ENCODE measurements at places on chromosomes 11 and 22.

DNA sequence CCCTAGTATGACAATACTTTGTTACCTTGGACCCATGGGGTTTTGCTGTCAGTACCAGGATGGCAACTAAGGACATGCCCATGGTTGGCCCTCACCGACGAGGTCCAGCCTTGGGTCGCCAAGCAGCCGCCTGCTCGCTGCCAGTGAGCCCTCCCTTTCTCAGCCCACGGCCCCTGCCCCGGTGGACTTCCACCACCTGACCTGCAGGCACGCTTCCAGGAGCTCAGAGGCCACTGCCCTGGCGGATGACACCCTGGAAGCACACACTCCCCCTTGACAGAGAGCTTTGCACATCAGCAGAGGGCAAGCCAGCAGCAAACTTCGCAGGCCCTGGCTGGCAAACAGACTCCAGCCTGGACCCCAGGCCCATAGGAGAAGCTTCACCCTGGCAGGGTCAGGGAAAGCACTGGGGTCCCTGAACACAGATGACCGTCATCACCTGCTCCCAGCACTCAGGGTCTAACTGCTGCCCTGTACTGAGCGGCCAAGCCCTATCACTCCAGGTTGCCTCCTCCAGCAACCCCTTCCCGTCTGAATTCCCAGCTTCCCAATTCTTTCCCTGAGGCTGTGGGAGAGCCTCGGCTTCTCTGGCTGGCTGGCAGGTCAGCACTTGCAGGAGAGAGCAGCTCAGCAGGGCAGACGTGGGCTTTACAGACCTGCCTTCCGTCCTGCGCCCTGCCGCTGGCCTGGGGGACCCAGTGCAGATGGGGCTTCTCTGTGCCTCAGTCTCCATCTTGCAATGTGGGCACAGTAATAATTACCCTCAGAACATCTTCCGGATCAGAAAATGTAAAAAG is 2.7 kb upstream of the PPARA start:
- peak; percentile 13 for DNase-seq

DNA sequence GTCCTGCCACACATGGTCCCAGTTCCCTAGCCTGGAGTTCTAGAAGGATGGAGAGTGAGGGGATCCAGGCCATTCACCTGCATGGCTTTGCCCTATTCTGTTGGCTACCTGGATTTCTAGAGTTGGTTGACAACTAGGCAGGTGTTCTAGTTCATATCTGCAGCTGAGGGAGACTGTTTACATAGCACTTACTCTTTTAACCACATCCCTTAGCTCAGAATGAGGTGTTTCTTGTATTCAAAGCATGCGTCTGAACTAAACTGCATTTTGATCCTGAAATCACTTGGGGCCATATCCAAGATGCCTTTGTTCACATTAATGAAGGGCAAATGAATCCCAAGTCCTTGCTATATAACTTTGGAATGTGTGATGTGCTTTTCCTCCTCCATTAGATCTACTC is 60.9 kb downstream of the SYT13 start:
- no peak for DNase-seq

DNA sequence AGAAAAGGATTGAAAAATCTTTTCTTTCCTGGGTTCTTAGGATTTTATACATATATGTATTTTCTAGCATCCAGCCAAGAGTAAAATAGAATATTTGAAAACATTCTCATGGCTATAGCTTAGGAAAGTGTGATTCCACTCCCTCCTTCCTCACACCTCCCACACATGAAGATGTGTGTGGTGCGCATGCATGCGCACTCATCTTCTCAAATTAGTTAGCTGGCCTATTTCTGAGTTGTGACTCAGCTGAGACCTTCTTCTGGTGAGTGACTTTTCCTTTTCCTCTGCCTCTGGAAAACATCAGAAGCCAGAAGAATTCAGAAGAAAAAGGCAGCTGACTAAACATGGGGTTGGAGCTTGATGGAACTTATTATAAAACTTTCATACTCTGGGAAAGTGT is 149.8 kb downstream of the OR4C45 start:
- no peak for DNase-seq

- no peak for DNase-seq
Observed at GRCh38 chr11:8090756-8091155, 9.7 kb downstream of the TUB start.

- DNase-seq: no peak
Observed at GRCh38 chr11:30465192-30465591, 121.0 kb downstream of the MPPED2 start.

DNA sequence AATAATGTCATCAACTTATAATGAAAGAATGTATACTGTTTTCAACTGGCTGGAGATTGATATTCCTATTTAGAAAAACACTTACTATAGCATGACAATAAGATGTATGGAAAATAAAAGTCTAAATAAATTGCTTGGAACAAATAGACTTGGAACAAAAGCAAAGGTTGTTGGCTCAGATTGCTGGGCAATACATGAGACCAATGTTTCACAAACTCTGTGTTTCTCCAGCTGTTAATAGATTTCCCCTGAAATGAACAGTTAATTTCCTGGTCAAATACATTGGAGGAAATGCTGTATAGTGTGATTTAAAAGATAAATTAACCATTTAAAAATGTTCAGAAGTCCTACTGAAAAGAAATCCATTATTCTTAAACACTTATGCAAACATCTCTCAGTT is 40.1 kb upstream of the CTSC start:
- DNase-seq: no peak

GRCh38 chr11:6315811-6316425 is 4.4 kb downstream of the CAVIN3 start:
- peak; percentile 65 for DNase-seq

- DNase-seq: no peak
Observed at GRCh38 chr11:132969892-132970291, 562.4 kb downstream of the OPCML start.

- DNase-seq: no peak
Observed at GRCh38 chr22:38098410-38099249, 11.9 kb downstream of the BAIAP2L2 start.

- no peak for DNase-seq
Observed at GRCh38 chr11:27238811-27239210, 124.2 kb downstream of the CCDC34 start.

- DNase-seq: no peak
Observed at GRCh38 chr11:127226949-127227348, 226.4 kb upstream of the KIRREL3 start.

- DNase-seq: no peak
Observed at GRCh38 chr11:13761716-13762115, 93.2 kb downstream of the FAR1 start.
